ENCODE measurements at places on chromosomes 12 and 14. TPM values are rescaled to one million over a fixed set of nuclear protein-coding genes. Genes with fewer than 3 reads are reported as not detected.

Gene CMA1
- not detected for total RNA-seq

Gene VAMP1
- 12.0 TPM for total RNA-seq

Gene CLEC2A
- total RNA-seq = not detected

Gene TBX3
- 26.4 TPM for total RNA-seq

Gene CLEC4A
- not detected for total RNA-seq

Gene SERPINA5
- 14.3 TPM for total RNA-seq
